ENCODE measurements at places on chromosomes 1 and 21.

DNA sequence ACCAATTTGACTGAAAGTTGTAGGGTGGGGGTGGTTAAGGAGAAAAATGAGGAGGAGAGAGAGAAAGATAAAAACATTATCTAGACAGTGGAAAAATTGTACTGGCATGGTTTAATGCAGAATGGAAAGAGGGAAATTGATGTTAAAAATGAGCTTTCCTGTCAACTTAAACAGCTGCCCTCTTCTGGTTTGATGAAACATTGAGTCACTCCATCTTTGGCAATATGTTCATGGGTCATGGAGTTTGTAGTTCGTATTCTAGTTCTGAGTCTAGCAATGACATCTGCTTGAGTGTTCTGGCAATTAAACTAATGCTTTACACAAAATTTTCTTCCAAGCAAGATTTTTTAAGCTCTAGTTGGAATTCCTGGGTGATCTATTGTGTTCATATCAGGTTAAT, 9.6 kb downstream of the ZNF648 start:
- DNase-seq, result no peak

GRCh38 chr1:194447636-194448035, 1261.2 kb upstream of the B3GALT2 start:
- DNase-seq, result no peak

- no peak for DNase-seq
These were observed 5.1 kb downstream of the ST6GALNAC3 start for GRCh38 chr1:76079475-76080227.

- no peak for DNase-seq
These were observed 19.7 kb upstream of the ATP1B1 start for GRCh38 chr1:169086603-169087455.

- DNase-seq, result no peak
These were observed 30.8 kb upstream of the CPLANE2 start for GRCh38 chr1:16267690-16268180.

DNA sequence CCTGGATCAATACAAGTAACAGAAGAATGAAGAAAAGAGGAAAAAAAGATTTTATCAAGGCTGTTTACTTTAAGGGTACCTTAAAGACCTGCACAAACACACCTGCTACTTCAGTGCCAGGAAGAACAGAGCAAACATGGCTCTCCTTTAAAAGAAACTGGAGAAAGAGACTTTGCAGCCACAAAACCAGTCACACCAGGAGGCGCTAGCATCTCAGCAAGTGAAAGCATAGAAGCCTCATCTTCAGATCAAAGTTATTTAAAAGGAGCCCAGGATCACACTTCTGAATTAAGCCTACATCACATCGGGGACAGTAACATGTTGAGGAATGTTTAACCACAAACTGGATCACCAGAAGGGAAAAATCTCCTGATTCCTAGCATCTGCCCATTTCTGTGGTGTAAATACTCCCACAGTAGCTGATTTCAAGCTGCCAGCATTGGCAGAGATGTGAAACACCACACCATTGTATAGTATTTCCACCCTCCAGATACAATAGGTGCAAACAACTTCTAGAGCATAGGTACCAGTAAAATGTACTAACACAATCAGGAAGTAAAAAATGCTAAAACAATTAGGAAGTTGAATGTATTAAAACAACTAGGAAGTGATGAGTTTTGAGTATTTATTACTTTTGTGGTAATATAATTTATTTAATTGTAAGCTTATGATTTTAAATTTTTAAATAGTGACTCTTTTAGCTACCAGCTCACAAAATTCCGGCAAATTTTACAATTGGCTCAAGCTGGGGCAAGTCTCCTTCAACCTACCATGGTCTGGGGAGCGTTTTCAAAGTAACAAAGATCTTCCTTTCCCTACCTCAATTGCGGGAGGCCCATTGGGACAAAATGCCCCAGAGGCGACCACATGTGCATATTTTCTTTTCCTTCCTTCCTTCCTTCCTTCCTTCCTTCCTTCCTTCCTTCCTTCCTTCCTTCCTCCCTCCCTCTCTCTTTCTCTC, 105.3 kb upstream of the CLDN14 start:
- no peak for DNase-seq

GRCh38 chr1:77954521-77954920, 24.4 kb downstream of the FUBP1 start:
- no peak for DNase-seq

GRCh38 chr21:31659286-31659535, 282 bp upstream of the SOD1 start:
- no peak for DNase-seq

DNA sequence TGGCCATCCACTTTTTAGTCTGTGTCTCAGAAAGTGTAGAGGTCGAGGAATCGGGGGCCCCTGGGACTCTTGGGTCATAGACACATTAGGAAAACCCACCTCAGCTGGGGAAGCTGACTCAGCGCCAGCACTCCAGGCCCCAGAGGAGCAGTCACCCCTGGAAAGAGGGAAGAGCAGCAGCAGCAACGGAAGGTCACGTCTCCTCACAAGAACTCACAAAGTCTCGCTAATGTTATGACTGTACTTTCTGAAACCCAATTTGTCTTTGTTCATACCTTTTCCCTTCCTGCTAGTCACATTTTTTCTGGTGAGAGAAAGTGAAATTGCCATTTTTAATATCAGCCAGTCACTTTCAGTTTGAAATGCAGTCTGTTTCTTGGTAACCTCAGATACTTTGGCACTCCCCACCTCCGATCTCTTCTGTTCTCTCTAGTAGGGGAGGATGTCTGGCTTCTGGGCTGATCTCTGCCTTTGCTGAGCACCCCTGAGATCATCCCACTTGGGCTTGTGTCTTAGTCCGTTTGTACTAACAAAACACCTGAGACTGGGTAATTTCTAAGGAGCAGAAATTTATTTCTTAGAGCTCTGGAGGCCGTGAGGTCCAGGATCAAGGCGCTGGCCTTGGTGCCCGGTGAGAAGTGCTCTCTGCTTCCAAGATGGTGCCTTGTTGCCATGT, 6.0 kb upstream of the NLRP3 start:
- no peak for DNase-seq

- DNase-seq, result no peak
These were observed 9.1 kb downstream of the RXRG start for GRCh38 chr1:165435801-165436200.

- DNase-seq, result no peak
These were observed 149.0 kb downstream of the ROR1 start for GRCh38 chr1:63922848-63923247.

DNA sequence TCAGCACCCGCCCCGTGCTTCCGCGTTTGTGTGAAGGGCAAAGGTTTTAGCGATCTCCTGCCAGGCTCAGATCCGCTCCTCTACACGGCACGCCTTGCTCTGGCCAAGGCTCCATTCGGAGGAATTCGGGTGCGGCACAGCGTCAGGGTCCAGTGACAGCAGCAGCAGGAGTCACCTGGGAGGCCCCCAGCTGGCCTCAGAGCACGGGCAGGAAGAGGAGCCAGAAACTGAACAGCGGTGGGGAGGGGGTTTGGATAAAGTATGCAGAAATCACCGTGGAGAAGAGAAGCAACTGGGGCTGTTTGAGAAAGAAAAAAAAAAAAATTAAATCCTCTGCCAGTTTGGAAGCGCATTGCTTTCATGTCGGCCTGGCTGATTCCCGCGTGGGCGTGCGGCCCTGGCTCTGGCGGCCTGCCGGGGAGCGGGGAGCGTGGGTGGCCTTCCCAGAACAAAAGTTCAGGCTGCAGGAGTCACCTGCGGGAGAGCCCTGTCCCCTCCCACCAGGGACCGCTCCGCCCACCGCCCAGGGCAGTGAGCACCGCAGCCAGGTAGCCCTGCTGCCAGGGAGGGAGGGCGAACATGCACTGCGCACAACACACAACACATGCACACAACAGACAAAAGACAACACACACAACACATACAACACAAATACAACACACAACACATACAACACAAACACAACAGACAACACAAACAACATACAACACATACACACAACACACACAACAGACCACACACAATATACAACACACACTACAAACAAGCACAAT, 107.6 kb downstream of the ETS2 start:
- no peak for DNase-seq

DNA sequence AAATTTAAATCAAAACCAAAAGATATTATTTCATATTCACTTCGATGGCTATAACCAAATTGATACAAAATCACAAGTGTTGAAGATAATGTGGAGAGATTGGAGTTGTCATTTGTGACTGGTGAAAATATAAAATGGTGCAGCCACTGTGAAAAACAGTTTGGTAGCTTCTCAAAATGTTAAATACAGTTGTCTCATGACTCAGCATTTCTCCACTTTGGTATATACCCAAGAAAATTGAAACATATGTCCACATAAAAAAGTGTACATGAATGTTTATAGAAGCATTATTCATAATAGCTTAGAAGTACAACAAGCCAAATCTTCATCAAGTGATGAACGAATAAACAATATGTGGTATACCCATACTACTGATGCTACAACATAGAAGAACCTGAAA, 318.5 kb downstream of the BRINP3 start:
- DNase-seq, result no peak

GRCh38 chr1:145795257-145795881, 28.5 kb downstream of the RNF115 start:
- no peak for DNase-seq

Measured in activated naive CD8-positive, alpha-beta T cell treated with anti-CD3 and anti-CD28 coated beads, Interleukin-2, amount 50 U/mL, for 16 hours (primary cell).